ENCODE measurements at places on chromosomes 6 and 20.

- no peak for DNase-seq
Observed at GRCh38 chr6:143872201-143872600, 7.9 kb downstream of the ZC2HC1B start.

DNA sequence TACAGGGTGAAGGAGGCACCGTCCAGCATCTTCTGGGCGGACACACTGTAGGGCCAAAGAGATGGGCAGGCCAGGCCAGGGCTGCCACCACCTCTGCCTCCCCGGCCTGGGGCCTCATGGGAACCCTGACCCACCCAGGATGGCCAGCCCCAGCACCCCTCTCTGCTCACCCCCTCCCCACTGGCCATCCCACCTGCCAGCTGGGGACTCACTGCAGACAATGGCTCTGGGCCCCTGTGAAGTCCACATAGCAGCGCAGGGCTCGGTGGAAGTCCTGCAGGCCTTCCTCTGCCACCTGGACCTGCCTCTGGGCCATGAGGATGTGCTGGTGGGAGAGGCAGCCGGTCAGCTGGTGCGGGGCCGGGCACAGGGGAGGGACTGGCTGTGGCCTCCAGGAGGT, 3.6 kb upstream of the C20orf144 start:
- no peak for DNase-seq

GRCh38 chr20:1163105-1163504, 21.7 kb downstream of the TMEM74B start:
- DNase-seq: no peak

- no peak for DNase-seq
Observed at GRCh38 chr6:16493802-16494201, 255.4 kb downstream of the GMPR start.

- no peak for DNase-seq
Observed at GRCh38 chr6:157741948-157742556, 81.0 kb upstream of the SNX9 start.

- DNase-seq: no peak
Observed at GRCh38 chr6:9795880-9796279, 619.0 kb downstream of the TFAP2A start.

DNA sequence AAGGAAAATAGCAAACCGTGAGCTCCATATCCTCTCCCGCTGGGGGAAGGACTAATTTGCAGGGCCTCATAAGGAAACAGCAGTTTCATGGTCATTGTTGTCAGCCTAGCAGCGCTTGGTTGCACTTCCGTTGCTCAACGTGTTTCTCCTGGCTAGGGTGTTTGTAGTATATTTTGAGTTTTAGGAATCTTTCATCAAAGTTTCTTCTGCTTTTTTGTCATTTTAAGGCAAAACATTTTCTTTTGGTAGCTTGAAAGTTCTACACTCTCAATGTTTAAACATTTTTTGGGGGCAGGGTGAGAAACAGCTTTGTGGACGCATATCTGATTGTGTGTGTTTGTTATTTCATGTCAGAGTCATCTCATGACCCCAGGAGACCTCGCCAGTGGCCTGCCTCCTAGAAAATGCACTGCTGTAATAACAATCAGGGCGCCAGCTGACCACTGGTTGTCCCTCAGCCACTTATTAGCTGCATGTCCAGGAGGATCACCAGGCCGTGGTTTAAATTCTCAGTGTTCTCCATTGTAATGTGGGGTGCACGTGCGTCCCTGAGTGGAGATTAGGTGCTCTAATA, 20.6 kb downstream of the JARID2 start:
- no peak for DNase-seq

- DNase-seq: no peak
Observed at GRCh38 chr20:50885068-50885467, 46.2 kb downstream of the ADNP start.

- DNase-seq: peak; percentile 20
Observed at GRCh38 chr20:62367136-62367632, at the start of gene LAMA5. TSS of gene LAMA5 (minus strand) at chr20:62367312. CDS start at chr20:62367245, 67 bp downstream.

DNA sequence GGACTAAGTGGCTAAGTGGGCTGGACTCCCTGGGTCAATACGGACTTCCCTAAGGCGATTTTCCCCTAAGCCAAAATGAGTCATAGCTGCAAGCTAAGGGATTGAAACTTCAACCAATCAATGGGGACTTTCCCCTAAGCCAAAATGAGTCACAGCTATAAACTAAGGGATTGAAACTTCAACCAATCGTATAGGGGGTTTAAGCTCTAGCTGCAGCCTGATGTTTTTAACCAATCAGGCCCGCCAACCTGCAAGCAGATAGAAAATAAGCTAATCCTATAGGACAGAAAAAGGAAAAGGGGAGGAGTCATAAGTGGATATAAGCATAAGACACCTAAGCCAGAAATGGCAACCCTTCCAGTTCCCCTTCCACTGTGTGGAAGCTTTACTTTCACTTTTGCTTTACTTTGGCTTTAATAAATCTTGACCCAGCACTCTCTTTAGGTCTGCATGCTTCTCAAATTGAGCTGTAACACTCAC, 655.0 kb upstream of the HS3ST5 start:
- no peak for DNase-seq

- peak; percentile 20 for DNase-seq
Observed at GRCh38 chr6:97656236-97656635, 373.2 kb upstream of the MMS22L start.

DNA sequence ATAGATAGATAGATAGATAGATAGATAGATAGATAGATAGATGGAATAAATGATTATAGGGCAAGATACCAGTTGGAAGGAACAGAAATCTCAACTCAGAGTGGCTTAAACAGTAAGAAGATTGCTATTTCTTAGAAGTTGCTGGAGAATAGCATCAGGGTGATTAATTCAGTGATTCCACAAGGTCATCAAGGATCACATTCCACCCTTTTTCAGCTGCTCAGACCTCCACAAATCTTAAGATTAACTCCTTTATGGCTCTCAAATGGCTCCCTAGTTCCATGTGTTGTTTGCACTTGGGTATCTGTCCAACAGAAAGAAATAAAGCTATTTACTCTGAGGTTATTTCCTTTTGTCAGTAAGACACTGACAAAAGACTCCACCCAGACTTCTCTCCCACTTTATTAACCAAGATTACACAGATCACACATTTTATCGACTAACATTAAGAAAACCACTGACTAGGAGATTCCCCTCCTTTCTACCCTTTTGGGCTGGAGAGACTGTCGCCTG, 68.3 kb upstream of the KIF16B start:
- DNase-seq: no peak

DNA sequence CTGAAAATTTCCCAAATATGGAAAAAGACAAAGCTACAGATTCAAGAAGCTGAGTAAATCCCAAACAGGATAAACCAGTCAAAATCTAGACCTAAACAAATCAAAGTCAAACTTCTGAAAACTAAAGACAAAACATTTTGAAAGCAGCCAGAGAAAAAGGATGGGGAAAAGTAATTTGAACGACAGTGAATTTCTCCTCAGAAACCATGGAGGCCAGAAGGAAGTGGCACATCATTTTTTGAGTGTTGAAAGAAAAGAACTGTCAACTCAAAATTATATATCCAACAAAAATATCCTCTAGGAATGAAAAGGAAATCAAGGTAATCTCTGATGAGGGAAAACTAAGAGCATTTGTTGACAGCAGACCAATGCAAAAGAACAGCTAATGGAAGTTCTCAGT, 6.8 kb downstream of the RAB23 start:
- DNase-seq: no peak

GRCh38 chr20:9723501-9724202, 115.2 kb downstream of the PAK5 start:
- no peak for DNase-seq

DNA sequence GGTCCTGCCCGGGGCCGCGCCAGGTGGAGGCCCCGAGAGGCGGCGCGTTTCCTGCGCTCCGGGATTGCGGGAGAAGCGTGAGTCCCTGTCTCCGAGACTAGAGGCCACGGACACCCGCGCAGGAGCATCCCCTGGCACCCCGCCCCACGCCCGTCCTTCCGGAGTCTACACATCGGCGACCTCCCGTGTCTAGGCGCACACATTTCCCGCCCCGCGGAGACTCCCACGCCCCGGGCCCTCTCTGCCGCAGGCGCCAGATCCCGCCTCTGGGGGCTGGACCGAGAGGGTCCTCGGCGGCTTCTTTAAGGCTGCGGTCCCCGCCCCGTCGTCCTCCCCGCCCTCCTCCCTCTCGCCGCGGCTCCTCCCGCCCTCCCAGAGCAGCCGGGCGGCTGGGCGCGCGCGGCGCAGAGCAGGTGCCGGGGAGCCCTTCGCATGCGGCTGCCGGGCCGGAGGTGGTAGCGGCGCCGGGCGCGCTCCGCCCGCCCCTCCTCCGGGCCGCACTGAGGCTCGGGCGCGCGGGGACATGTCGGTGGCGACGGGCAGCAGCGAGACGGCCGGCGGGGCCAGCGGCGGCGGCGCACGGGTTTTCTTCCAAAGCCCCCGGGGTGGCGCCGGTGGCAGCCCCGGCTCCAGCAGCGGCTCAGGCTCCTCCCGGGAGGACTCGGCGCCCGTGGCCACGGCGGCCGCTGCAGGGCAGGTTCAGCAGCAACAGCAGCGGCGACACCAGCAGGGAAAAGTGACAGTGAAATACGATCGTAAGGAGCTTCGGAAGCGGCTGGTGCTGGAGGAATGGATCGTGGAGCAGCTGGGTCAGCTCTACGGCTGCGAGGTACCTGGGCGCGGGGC, at the start of gene PPP1R14C:
Gene PPP1R14C, plus strand, starts transcription at position 375 of the 846 bp plus-strand sequence. Its CDS starts 149 bp downstream, at position 524.
- DNase-seq: peak; percentile 60

GRCh38 chr20:59087829-59088433, 45.3 kb upstream of the PRELID3B start:
- peak; percentile 72 for DNase-seq

DNA sequence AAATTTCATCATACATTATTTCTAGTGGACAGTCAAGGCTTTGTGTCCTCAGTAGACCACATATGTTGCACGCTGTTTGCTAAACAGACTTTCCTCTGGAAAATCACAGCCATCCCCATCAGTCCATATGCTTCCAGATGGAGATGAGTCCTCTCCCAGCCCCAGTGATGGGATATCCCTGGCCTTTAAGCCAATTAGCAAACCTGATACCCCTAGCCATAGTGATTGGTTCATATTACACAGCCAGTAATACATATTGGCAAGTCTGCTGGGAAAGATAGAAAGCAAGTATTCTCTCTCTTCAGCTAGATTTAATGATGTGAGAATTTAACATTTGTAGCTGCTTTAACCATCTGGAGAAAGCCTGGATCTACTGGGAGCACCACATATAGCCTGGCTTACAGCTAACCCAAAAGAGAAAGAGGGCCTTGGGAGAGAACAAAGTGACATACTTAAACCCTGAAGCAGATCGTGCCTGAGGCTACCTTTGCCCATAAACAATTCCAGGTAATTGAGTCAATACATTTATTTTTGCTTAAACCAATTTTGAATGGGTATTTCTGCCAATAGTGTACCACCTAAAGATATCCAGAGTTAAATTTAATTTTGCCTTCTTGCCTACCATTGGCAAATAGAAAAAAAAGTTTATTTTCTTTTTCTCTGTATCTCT, 103.5 kb upstream of the HIVEP1 start:
- no peak for DNase-seq

DNA sequence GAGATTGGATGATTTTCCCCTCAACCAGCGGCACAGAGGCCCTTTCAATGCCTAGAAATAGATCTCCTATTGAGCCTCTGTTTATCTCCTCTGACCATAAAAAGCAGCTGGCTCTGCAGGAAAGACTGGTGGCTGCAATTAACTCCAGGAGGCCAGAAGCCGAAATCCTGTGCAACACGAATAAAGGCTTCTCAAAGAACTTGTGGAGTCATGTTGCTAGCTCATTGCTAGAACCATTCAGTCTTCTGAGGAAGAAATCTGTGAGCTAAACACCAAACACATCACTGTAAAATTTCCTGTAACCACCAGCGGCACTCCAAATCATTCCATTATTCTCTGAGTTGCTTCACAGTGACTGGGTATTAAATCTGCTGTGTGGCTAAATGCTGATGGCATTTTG, 49.1 kb upstream of the TPD52L1 start:
- peak; percentile 29 for DNase-seq

- DNase-seq: no peak
Observed at GRCh38 chr6:39217177-39217864, 12.0 kb downstream of the KCNK5 start.

DNA sequence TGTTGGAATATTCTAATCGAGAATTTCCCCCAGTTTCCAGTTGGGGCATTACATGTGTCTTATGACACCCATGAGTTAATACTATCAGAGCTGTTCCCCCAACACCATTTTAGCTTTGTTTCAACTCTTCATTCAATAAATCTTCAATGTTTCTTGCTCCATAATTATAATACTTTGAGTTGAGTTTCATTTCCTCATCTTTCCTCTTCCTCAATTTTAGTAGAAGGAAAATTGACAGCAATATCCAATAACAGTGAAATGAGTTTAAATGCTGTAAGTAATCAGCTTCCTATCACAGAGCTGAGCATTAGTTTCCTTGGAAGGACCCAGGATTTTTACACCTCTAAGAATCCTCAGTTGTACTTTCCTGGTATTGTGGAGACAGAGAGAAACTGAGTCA, 1.0 kb upstream of the STMND1 start:
- DNase-seq: no peak

- DNase-seq: peak; percentile 55
Observed at GRCh38 chr6:101630941-101631340, 237.4 kb downstream of the GRIK2 start.

GRCh38 chr6:12350644-12351170, 60.5 kb downstream of the EDN1 start:
- no peak for DNase-seq

GRCh38 chr20:62507323-62507722, 31.5 kb upstream of the GATA5 start:
- DNase-seq: no peak

GRCh38 chr6:156699017-156699421, 78.2 kb upstream of the ARID1B start:
- no peak for DNase-seq

DNA sequence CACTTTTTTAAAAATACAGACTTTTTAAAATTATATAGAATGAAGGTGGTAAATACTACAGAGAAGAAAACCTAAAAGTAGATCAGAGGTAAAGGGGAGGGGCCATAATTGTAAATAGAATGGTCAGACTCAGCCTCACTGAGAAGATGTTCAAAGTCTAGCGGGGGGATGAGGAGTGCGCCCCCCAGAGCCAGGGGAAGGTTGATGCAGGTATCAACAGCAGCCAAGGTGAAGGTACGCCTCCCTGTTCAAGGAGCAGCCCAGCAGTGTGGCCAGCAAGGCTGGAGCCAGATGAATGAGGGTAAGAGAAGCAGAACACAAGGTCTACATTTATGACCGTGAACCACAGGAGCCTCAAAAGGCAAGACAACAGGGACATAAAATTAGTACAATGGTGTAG, 204.1 kb downstream of the PTPRT start:
- DNase-seq: no peak

Data from NCI-H1105 treated with DMSO at 0.1 percent for 48 hours (cell line).